ENCODE measurements at places on chromosomes 6 and 20. TPM values are rescaled to one million over a fixed set of nuclear protein-coding genes. Genes with fewer than 3 reads are reported as not detected.
A peak's percentile ranks its signal among the peaks of the same experiment; 100 is the strongest.

Gene EYS
- total RNA-seq = not detected

Gene TEAD3
- total RNA-seq = 0.28 TPM

Gene PACSIN1
- 8.9 TPM for total RNA-seq

Gene HLA-DQB1
- 119 TPM for total RNA-seq

Gene MATN4
- not detected for total RNA-seq

Gene PLA2G7
- not detected for total RNA-seq

- H3K36me3 ChIP-seq = no peaks in the 10 kb centered on the region
- DNase-seq = no peak
- no peak overlapping the region for H3K27ac ChIP-seq
- H3K27me3 ChIP-seq = no peaks in the 10 kb centered on the region
- no peaks in the 10 kb centered on the region for H3K4me1 ChIP-seq
Measured at GRCh38 chr20:42678895-42679294, 510.8 kb downstream of the PTPRT start.

DNA sequence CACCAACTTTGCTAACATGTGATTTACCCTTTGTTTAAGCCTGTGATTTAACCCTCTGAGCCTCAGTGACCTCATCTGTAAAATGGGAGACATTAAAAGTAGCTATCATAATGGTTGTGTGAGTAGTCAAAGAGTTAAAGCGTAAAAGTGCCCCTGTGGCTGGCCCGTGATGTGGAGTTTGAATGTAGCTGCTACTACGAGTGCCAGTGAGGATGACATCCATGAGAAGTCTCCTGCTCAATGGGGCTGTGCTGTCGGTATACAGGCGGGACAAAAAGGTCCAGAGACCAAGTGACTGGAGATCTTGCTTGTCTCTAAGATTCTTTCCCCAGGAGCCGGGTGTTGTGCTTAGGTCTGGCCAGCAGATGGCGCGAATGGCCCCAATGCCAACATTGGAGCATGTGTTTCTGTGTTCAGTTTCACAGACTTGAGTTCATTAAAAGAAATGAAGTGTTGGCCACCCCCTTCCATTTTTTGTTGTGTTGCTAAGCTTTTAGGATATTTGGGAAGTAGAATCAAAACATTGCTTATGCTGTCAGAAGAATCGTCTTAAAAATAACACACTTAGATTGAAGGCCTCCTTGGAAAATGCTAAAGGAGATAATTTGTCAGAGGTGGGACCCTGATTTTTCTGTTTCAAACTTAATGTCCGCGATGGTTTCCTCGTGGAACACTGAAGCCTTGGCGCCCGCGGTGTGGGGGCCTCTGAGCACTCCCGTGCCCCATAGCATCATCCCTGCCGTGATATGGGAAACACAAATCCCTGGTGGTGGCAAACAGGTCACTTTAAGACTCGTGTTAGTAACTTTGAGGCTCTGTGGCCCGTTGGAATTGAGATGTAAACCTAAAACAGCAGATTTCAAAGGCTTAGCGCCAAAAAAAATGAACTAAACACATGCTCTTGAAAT is 9.3 kb upstream of the RBM38 start:
- no peak for DNase-seq
- H3K27ac ChIP-seq = no peak overlapping the region
- H3K4me3 ChIP-seq = no peak overlapping the region

- no peaks in the 10 kb centered on the region for H3K4me1 ChIP-seq
- no peaks in the 10 kb centered on the region for H3K36me3 ChIP-seq
- no peaks in the 10 kb centered on the region for H3K27me3 ChIP-seq
Measured at GRCh38 chr6:141307309-141307998, 825.3 kb upstream of the GJE1 start.

DNA sequence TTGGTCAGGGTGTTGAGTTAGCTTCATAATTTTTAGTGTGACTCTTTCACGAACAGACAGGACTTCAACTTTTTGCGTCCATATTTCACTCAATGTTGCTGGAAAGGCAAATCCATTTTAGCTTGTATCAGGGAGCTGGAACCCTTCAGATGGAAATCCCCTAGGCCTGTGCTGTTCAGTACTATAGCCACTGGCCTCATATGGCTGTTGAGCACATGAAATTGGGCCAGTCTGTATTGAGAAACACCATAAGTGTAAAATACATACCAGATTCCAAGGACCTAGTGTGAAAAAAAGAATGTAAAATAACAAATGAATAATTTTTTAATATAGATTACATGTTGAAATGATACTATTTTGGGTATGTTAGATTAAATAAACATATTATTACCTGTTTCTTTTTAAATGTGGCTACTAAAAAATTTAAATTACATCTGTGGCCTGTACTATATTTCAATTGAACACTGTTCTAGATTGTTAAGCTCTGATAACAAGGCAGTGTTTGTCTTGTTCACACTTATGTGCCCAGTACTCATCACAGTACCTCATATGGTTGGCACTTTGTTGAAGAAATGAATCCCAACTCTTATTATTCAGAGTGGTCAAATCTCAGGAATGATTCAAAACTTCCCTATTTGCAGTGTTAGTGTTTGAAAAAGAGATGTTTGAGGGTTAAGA is 34.3 kb downstream of the CTNNBL1 start:
- no peaks in the 10 kb centered on the region for H3K27me3 ChIP-seq
- no peak for DNase-seq
- H3K4me3 ChIP-seq = no peak overlapping the region
- H3K4me1 ChIP-seq = no peaks in the 10 kb centered on the region

- H3K27ac ChIP-seq = no peak overlapping the region
Measured at GRCh38 chr20:38161412-38161774, 3.7 kb downstream of the TGM2 start.

DNA sequence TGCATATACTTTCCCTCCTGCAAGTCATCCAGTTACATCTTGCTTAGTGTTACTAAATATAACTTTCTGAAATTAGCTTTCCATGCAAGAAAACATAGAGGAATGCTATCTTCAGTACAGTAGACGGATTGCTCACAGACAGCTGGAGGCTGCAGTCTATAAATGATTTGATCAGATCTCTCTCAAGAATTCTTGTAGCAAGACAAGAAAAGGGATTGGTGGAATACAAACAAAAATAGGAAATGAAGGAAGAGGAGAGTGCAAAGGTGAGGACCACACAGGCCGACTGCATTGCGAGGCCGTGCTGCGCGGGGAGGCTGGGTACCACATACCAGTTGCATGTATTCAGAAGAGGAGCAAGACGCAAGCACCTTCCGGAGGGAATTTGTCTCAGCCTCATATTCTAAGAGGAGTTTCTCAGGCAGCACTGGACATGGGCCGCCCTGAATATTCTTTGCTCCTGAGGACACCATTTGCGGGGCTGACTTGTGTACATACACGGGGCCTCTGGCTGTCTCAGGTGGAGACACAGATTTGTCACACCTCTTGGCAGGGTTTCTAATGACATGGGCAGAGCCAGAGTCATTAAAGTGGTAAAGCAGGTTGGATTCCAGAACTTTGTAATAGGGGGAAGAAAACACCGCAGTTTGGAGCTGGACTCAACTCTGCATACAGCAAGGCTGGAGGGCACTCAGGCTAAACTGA is 22.7 kb upstream of the KIF25 start:
- DNase-seq = no peak
- no peak overlapping the region for H3K4me3 ChIP-seq
- H3K4me1 ChIP-seq = no peaks in the 10 kb centered on the region
- H3K27ac ChIP-seq = no peak overlapping the region
- no peaks in the 10 kb centered on the region for H3K27me3 ChIP-seq
- H3K36me3 ChIP-seq = no peaks in the 10 kb centered on the region

- no peaks in the 10 kb centered on the region for H3K27me3 ChIP-seq
- no peak overlapping the region for H3K4me3 ChIP-seq
- DNase-seq = no peak
- H3K4me1 ChIP-seq = peaks cover 4% of the 10 kb centered on the region
- 0 out of 2 replicates have a peak, but pooled peaks cover 3% of the 10 kb centered on the region for H3K36me3 ChIP-seq
Measured at GRCh38 chr20:25378189-25378883, 12.3 kb downstream of the ABHD12 start.

GRCh38 chr6:89731924-89732567 is 87.5 kb downstream of the MDN1 start:
- no peaks in the 10 kb centered on the region for H3K4me1 ChIP-seq
- no peak overlapping the region for H3K27ac ChIP-seq
- peaks cover 3% of the 10 kb centered on the region for H3K36me3 ChIP-seq
- no peak overlapping the region for H3K4me3 ChIP-seq
- DNase-seq = no peak

- H3K4me1 ChIP-seq = 0 out of 2 replicates have a peak, but pooled peaks cover 3% of the 10 kb centered on the region
- H3K27me3 ChIP-seq = no peaks in the 10 kb centered on the region
- H3K4me3 ChIP-seq = peak overlapping the region; percentile 85
Measured at GRCh38 chr20:63102721-63103375, 96.1 kb upstream of the BHLHE23 start.

GRCh38 chr6:128821116-128821515 is 61.8 kb upstream of the LAMA2 start:
- no peaks in the 10 kb centered on the region for H3K27me3 ChIP-seq
- H3K4me3 ChIP-seq = no peak overlapping the region
- no peaks in the 10 kb centered on the region for H3K4me1 ChIP-seq
- H3K36me3 ChIP-seq = no peaks in the 10 kb centered on the region

- no peaks in the 10 kb centered on the region for H3K4me1 ChIP-seq
- H3K4me3 ChIP-seq = no peak overlapping the region
- DNase-seq = no peak
- H3K27me3 ChIP-seq = no peaks in the 10 kb centered on the region
Measured at GRCh38 chr6:147624946-147625515, 116.5 kb downstream of the SAMD5 start.

GRCh38 chr20:47672166-47672565 is 113.1 kb downstream of the SULF2 start:
- no peaks in the 10 kb centered on the region for H3K27me3 ChIP-seq
- no peak for DNase-seq
- H3K27ac ChIP-seq = no peak overlapping the region
- no peaks in the 10 kb centered on the region for H3K4me1 ChIP-seq
- H3K4me3 ChIP-seq = no peak overlapping the region

DNA sequence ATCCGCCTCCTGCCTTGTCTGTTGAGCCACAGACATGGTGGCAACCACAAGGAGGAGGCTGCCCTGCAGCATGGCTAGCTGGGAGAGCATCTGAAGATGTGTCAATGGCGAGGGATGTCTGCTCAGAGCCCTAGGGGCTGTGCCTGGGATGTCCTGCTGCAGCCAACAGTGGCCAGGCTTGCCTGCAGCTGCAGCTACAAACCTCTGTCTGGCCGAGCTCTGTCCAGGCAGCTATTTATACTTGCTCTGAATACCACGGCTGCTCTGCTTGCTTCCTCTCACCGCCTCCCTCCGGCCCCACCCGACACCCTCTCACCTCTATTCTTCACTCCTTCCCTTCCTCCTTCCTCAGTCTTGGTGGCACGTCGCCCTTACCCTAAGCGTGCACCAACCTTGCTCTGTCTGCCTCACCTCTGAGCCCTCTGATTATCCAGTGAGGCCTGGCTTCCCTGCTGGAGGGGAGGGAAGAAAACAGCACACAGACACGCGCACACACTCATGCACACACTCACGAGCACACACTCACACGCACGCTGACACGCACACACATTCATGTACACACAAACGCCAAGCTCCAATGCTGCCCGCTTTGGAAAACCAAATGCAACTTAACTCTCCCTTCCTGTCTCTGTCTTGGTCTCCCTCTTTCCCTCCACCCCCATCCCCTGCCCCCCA is at the start of gene ANGPT4:
Gene ANGPT4 (minus strand): TSS at position 210 of the 675 bp plus-strand sequence. CDS start 120 bp downstream, at position 90.
- no peak for DNase-seq
- no peak within 1 kb of the TSS for H3K27ac ChIP-seq
- H3K4me1 ChIP-seq = no peaks in the 10 kb centered on the region
- peaks cover 1% of the 10 kb centered on the region for H3K27me3 ChIP-seq
- no peaks in the 10 kb centered on the region for H3K36me3 ChIP-seq

DNA sequence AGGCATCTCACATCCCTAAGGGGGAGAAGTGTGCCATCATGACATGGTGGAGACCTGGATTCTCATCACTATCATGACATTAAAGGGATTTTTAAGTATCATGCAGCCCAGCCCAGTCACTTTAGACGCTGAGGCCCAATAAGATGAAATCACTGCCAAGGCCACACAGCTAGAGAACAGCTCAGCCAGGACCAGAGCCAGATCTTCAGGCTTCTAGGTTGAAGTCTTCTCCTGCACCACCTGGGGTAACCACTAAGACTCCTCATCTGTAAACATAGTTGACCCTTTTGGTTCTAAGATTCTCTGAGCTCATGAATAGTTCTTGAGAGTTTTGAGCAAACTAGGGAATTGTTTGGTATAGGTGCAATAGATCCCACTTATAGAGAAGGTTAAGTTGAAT is 125.1 kb downstream of the TCP11 start:
- no peak overlapping the region for H3K27ac ChIP-seq
- H3K36me3 ChIP-seq = no peaks in the 10 kb centered on the region
- no peak overlapping the region for H3K4me3 ChIP-seq
- H3K27me3 ChIP-seq = no peaks in the 10 kb centered on the region
- no peak for DNase-seq
- no peaks in the 10 kb centered on the region for H3K4me1 ChIP-seq

- DNase-seq = no peak
- H3K27ac ChIP-seq = no peak overlapping the region
- no peaks in the 10 kb centered on the region for H3K36me3 ChIP-seq
- no peak overlapping the region for H3K4me3 ChIP-seq
- no peaks in the 10 kb centered on the region for H3K4me1 ChIP-seq
Measured at GRCh38 chr20:19992996-19993908, 23.9 kb upstream of the NAA20 start.

DNA sequence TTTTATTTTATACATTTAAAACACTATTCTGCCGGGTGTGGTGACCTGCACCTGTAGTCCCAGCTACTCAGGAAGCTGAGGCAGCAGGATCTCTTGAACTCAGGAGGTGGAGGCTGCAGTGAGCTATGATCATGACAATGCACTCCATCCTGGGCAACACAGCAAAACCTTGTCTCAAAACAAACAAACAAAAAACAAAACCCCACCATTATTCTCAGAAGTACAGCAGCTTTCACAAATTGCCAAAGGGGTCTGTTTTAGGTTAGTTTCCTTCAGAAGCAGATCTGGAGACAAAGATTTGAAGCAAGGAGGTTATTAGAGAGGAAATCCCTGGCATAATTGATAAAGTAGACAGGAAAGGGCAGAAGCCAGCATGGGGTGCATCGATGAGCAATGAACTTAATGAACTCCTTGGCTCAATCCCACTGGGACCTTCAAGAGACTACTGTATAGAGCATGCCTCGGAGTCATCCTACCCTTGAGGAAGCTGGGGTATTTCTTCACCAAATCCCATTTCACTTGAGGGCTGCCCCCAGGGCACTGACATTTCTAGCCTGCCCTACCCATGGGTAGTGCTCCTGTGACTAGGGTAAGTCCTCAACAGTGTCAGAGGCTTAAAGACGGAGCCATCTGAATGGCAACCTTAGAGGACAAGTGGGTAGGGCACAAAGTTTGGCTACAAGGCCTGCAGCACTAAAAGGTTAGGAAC is 43.2 kb upstream of the DDR1 start:
- H3K27ac ChIP-seq = no peak overlapping the region
- no peak overlapping the region for H3K4me3 ChIP-seq
- DNase-seq = no peak
- H3K4me1 ChIP-seq = no peaks in the 10 kb centered on the region
- no peaks in the 10 kb centered on the region for H3K27me3 ChIP-seq
- H3K36me3 ChIP-seq = no peaks in the 10 kb centered on the region

DNA sequence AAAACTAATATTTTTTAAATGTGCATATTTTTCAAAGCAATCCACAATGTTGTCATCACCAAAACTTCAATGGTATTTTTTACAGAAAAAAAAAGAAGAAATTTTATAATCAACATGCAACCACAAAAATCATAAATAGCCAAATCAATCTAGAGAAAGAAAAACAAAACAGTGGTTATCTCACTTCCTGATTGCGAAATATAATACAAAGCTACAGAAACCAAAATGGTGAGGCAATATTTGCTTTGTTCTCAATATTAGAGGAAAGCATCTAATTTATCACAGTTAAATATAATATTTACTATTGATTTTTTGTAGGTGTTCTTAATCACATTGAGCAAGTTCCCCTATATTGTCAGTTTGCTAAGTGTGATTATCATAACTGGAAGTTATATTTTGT is 720.7 kb upstream of the ADGRB3 start:
- no peaks in the 10 kb centered on the region for H3K4me1 ChIP-seq
- H3K36me3 ChIP-seq = no peaks in the 10 kb centered on the region
- no peak for DNase-seq
- H3K27ac ChIP-seq = no peak overlapping the region
- H3K4me3 ChIP-seq = no peak overlapping the region

All from GM12878 (cell line).